ENCODE measurements at places on chromosomes 6 and 20. TPM values are rescaled to one million over a fixed set of nuclear protein-coding genes. Genes with fewer than 3 reads are reported as not detected.

- ATAC-seq: no peak
These were observed 5.9 kb downstream of the CD2AP start for GRCh38 chr6:47483516-47483852.

- no peak for ATAC-seq
These were observed 144.0 kb downstream of the CDC5L start for GRCh38 chr6:44531442-44532015.

DNA sequence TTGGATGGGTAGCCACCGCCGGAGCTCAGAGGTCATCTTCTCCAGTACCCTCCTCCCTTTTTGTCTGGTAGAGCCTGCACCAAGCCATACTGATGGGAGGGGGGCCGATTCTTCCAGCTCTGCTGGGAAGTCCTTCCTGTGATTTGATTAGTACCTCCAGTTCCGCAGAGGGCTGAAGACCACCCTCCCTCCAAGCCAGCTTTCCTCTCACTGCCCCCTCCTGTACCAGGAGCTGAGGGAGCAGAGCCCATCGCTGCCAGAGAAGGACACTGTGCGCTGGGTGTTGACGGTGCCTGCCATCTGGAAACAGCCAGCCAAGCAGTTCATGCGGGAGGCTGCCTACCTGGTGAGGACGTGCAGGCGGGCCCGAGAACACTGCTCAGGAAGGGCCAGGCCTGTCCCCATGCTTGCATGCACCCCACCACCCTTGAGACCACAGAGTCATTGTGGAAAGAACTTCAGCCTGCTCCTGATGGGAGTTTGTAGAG lies 13.2 kb downstream of the HSPA12B start:
- no peak for ATAC-seq

- ATAC-seq: peak; percentile 44
These were observed 29.8 kb upstream of the GMDS start for GRCh38 chr6:2274981-2275891.

DNA sequence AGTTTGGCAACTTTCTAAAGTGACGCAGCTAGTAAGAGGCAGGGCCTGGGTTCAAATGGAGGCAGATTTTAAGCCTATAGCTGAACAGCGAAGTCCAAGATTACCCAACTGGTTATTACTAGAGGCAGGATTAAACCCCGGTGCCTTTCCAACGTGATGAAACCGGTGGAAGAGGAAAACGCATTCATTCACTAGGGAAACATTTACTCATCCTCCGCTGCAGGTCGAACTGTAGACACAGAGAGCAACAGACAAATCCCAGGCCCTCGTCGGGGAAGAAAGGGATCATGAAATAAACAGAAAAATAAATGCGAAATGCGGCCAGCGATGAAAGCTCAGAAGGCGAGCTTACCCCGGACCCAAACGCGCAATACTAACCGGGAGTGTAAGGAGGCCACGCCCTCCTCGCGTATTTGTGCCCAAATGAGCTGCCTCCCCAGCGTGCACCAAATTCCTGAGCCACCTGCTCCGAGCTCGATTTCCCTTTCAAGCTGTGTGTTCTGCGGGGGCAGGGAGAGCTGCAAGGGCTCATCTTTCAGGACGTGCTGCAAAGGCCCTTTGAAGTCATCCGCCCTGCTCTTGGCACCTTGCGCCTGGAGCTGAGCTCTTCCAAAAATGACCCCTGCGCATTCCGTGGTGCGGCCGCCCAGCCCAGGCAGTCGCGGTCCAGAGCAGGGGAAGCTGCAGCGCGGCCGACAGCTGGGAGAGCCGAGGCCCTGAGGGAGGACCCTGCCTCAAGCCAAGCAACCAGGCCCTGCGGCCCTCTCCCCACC lies 46.9 kb downstream of the PDYN start:
- peak; percentile 27 for ATAC-seq

SNAP91 gene
- not detected for total RNA-seq

CFB gene
- total RNA-seq: 36.1 TPM

Measured in esophagus mucosa (tissue), 1 donor.